ENCODE measurements at places on chromosomes 6 and 20. TPM values are rescaled to one million over a fixed set of nuclear protein-coding genes. Genes with fewer than 3 reads are reported as not detected.

Gene OVOL2
- not detected for total RNA-seq

GRCh38 chr6:106747139-106747538, 117.8 kb downstream of the QRSL1 start:
- DNase-seq, result no peak

DNA sequence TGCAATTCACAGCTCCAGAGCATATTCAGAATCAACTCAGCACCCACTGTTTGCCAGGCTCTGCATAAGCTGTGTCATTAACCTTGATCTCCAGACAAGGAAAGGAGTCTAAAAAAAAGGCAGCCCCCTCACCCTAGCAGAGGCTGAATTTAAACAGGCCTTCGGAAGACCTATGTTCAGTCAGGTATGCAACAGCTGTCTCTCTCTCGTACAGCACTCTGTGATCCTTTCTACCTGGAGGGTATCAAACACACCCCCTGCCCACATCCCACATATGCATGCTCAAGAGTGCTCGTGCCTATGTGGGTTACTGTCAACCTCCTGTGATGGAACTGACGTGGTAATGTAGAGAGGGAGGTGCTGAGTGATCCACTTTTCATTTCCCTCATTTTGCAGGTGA, 8.5 kb downstream of the PLAGL2 start:
- DNase-seq, result no peak

DNA sequence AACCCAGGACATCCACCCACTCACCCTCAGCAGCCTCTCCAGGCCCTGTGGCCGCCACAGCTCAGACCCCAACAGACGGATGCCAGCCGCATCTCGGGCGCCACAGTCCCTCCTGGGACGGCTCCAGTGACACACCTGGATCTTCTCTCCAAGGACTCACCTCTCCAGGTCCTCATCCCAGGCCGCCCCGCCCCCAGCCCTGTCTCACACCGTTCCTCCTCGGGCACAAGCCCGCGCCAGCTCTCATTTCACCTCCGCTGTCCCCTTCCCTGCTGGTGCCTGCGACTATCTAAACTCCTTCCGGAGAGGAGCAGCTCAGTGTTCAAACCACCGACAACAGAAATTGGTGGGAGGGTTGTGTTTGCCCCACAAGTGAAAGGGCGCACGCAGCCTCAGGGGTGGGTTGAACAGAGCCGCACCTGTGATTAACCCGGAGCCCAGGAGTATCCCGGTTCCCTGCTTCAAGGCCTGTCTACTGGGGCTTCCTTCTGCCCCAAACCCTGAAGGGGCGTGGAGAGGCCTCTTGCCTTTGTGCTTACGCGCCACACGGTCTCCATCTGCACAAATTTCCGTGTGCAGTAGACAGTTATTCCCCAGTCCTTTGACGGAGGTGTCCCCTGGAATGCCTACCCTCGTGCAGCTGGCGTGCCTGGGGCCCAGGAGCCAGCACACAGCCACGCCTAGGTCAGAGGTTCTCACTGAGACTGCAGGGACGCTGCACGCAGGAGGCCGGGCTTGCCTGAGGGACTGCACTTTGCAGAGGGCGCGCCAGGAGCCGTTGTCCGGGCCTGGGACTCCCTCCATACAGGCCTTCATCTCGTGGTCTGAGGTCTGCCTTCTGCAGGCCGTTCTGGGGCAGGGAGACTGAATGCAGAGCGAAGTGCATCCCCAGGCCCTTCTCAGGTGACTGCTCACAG, 232.7 kb downstream of the DLL1 start:
- DNase-seq, result no peak

- no peak for DNase-seq
Measured at GRCh38 chr6:33429750-33430052, 9.8 kb downstream of the SYNGAP1 start.

DNA sequence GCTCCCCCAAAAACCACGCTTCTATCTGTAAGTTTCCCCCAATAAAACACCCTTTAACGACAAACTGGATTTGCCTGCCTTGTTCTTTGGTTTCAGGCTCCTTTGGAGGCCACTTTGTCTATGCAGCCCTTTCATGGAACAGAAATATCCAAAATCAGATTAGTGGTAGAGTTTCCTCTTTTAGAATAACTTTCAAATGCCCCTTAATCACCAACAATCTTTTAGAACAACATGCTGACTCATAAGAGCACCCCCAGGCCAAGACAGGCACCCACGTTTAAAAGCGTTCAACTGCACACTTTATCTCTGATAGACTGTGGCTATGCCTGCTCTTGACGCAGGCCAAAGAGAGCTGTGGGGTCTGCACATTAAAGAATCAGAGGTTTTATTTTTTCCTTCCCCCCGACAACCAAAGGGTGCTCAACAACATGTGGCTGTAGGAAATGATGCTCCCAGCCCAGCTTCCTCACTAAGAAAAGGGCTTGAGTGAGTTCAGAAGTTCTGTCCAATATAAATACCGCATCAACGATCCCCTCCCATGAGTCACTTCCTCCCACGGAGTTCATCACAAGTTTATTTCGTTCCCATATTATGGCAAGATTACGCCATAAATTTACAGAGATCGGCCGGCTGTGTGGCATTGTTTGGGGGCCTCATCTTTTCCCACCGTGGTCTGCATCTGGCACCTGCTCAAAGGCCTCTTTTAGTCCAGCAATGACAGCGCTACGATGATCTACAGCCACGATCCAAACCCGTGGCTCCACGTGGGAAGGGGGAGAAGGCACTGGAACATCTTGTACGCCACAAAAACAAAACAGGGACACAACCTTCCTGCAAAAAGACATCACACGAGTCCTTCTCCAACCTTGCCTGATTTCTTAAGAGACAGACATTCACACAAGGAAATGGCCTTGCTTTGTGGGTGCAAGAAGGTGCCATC, 88.8 kb upstream of the NFATC2 start:
- peak; percentile 96 for DNase-seq

Gene TSPO2
- total RNA-seq, result not detected

Gene TCP11
- not detected for total RNA-seq

DNA sequence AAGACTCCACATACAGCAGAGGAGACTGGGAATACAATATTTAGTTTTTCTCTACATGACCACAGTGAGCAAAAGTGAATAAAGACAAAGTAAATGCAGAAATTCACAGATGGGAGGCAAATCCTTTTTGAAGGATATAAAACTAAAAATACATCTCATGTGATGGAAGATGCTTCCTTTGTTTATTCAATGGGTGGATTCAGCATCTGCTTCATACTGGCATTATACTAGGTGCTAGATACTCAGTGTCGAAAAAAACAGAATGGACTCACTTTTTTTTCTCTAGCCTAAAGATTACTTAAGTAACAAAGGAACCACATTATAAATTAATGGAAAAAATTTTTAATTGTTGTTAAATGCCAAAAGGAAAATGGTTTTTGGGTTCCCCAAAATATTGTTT, 216.2 kb downstream of the TRDN start:
- DNase-seq, result no peak

GRCh38 chr20:48738399-48739304, 89.1 kb downstream of the PREX1 start:
- DNase-seq, result no peak

Gene ZSWIM1
- 7.7 TPM for total RNA-seq

DNA sequence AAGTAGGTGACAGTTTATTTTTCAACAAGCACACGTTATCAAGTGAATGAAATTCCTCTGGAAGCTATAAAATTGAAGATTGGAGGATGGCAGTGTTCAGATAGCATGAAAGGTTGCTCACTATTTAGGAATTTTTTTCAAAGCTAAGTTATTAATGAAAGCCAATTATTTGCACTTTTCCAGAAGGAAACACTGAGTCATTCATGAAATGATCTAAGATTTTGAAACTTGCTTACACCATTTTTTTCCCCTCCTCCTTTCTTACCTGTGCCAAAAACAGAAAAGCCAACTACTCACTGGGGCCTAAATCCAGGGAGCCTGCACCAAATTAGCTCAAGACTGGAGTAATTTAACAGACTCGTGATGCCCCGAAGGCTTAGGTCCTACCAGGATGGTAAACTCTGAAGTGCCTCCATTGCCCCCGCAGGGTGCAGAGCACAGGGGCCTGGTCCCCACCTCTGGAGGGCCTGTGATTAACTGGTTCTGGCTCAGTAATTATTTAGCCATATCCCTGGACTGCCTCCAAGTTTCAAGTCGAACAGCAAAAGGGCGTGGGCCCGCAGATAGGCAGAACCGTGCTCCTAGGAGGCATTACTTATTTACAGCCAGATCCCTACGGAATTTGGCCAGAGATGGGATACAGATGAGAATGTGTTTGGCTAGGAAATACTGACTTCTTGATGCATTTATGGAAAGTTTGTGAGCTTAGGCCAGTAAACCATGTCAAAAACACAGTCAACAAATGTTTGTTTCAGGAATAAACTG, 28.0 kb upstream of the ZNF217 start:
- peak; percentile 99 for DNase-seq

- no peak for DNase-seq
Measured at GRCh38 chr20:31979713-31980426, 11.9 kb downstream of the XKR7 start.

- no peak for DNase-seq
Measured at GRCh38 chr20:48828734-48829460, 1.1 kb upstream of the PREX1 start.

Gene COL21A1
- not detected for total RNA-seq

DNA sequence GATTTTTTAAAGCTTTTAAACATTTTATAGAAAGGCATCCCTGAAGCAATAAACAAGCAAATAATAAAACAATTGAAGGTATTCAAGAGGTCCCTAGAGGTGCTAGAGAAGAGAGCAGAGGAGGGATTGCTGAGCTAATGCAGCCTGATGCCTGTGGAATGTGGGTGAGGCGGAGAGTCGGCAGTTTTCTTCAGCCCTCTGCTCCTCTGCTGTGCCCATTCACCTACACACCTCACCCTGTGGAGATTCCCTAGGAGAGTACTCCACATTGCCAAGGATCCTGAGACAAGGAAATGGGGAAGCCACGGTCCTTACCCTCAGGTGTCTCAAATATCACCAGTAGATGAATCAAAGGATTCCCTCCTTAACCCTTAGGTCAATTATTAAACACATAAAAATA, 199.8 kb upstream of the POU3F2 start:
- DNase-seq, result no peak

DNA sequence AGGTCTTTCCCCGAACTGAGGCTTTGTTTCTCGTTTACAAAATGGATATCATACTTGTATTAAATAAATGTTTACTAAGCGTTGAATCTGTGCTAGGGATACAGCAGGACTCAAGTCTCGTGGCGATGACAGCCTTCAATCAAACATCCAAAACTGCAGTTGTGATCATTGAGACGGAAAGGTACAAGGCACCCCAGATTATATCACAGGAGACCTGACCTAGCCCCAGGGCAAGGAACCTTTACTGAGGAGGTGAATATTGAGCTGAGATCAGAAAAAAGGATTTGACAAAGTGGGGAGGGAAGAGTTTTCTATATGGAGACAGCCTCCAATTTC, 476 bp downstream of the AAR2 start:
- DNase-seq, result no peak

- no peak for DNase-seq
Measured at GRCh38 chr6:2563635-2564034, 187.1 kb downstream of the MYLK4 start.

DNA sequence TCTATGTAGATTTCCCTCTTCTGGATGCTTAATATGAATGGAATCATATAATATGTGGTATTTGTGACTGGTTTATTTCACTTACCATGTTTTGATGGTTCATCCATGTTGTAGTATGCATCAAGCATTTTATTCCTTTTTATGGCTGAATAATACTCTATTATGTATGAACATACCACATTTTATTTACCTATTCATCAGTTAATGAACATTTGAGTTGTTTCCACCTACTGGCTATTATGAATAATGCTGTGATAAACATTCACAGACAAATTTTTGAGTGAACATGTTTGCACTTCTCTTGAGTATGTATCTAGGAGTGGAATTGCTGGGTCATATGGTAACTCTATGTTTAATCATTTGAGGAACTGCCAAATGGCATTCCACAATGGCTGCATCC, 14.9 kb upstream of the ZNF451 start:
- no peak for DNase-seq

DNA sequence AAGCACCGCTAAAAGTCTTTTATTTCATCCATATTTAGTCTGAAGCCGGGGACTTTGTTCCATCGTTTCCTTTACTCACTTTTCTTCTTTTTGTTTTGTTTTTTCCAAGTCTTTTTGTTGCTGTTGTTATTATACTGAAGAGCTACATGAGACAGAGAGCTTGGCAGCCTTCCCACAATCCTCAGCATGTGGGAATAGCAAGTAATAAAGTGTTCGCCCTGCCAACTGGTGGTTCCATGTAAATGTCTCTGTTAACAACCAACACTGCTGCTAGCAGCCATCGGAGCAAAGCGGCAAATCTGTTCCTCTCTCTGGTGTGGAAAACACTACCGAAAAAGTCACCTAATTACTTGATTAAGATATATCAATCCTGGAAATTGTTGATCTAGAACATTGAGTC, 437.8 kb upstream of the ID4 start:
- peak; percentile 32 for DNase-seq

DNA sequence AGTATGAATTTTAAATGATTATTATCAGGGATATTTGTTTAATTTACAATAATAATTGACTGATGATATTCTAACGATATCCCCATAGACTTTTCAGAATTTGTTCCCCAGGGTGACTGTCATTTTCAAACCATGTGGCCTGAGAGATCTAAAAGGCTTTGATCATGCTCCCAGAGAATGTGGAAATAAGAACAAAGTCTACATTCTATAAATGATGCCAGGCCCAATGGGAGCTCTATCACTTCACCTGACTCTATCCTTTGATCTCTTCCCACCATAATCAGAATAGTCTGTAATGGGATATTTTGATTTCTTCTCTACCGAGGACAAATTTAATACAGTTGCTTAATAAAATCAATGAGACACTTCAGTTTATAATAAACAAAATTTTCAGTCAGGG, 483.4 kb upstream of the IRAK1BP1 start:
- no peak for DNase-seq

GRCh38 chr6:137765059-137765458, 102.0 kb upstream of the TNFAIP3 start:
- no peak for DNase-seq

GRCh38 chr6:141316236-141316635, 816.5 kb upstream of the GJE1 start:
- no peak for DNase-seq

DNA sequence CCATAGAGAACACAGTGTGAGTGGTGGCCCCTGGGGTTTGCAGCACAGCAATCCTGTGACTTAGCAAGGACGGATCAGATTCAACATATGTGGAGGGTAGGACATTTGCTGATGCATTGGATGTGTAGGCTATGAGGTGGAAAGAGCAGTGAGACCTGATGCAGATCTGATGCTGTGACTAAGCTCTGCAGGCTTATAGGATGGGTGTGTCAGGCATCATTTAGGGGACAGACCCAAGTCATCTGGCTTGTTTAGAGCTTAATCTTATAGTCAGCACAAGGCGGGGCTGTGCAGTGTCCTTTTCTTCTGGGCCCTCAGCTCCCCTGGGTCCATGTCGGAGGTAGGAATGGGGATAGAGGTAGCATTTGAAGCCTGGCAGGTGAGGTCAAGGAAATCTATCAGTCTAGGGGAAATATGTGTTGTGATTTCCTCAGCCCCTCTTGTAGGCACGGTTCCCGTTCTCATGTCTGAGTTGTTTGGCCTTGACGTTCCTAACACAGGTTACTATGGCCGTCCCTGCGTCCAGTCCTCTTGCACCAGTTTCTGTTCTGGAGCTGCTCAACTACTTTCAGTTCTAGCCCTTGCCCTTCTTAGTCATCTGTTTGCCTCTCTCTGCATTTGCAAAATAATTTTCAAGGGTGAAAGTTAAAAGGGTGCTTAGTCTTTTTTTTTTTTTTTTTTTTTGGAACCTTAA, 15.6 kb upstream of the MAPRE1 start:
- DNase-seq, result no peak
